ENCODE measurements at places on chromosomes 2 and 18. TPM values are rescaled to one million over a fixed set of nuclear protein-coding genes. Genes with fewer than 3 reads are reported as not detected.

The ST6GAL2 gene
- polyA plus RNA-seq, result 3.1 TPM

The GAL3ST2 gene
- not detected for polyA plus RNA-seq

The FANCL gene
- polyA plus RNA-seq, result 27.8 TPM

The TWIST2 gene
- 7.0 TPM for polyA plus RNA-seq

The RGPD3 gene
- 0.07 TPM for polyA plus RNA-seq

The FN1 gene
- 377 TPM for polyA plus RNA-seq

The UGT1A6 gene
- not detected for polyA plus RNA-seq

The COL3A1 gene
- 6,568 TPM for polyA plus RNA-seq

The TMX3 gene
- polyA plus RNA-seq, result 50.5 TPM

The SOWAHC gene
- 7.0 TPM for polyA plus RNA-seq

The C2orf80 gene
- not detected for polyA plus RNA-seq

The EVA1A gene
- not detected for polyA plus RNA-seq

The DCDC2C gene
- not detected for polyA plus RNA-seq

The CCDC74B gene
- 1.4 TPM for polyA plus RNA-seq

The TMEFF2 gene
- polyA plus RNA-seq, result 16.1 TPM

The LRP1B gene
- polyA plus RNA-seq, result not detected

The RTTN gene
- polyA plus RNA-seq, result 18.7 TPM

The COL5A2 gene
- polyA plus RNA-seq, result 950 TPM

The MPP4 gene
- polyA plus RNA-seq, result 0.39 TPM

The AFF3 gene
- 2.5 TPM for polyA plus RNA-seq

All from muscle of arm (tissue), 14 donors.